Neural crest cell (in vitro differentiated cells): ENCODE measurements at places on chromosomes 4 and X. TPM values are rescaled to one million over a fixed set of nuclear protein-coding genes. Genes with fewer than 3 reads are reported as not detected.

Gene GLOD5
- total RNA-seq, result not detected in 2 replicates

Gene RNF128
- not detected in 2 replicates for total RNA-seq

Gene F9
- total RNA-seq, result not detected in 2 replicates

- H3K27me3 ChIP-seq, result no peaks in the 10 kb centered on the region
- no peak overlapping the region for H3K4me3 ChIP-seq
- no peak overlapping the region for H3K27ac ChIP-seq
- H3K36me3 ChIP-seq, result peaks cover 4% of the 10 kb centered on the region
- no peak for DNase-seq
- H3K4me1 ChIP-seq, result peaks cover 21% of the 10 kb centered on the region
Observed at GRCh38 chrX:1835056-1835455, 220.2 kb downstream of the ASMT start.

DNA sequence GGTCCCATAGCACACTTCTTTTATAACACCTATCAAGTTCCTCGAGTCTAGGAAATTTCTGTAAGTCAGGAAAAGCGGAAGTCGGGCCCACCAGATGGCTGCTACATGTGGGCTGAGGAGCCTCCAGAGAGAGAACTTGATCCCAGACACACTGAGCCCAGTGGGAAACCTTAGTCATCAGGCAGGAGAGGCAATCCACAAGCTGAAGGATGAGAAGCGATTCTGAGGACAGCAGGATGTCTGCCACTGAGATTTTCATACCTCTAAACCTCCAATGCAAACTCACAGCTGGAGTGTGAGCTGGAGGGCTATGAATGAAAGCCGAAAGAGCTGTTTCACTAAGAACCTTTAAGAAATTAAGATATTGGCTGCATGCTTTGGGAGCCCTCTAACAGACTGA is 52.6 kb upstream of the PDHA1 start:
- no peak for DNase-seq
- H3K27ac ChIP-seq, result no peak overlapping the region
- H3K4me3 ChIP-seq, result no peak overlapping the region
- peaks cover 4% of the 10 kb centered on the region for H3K4me1 ChIP-seq

DNA sequence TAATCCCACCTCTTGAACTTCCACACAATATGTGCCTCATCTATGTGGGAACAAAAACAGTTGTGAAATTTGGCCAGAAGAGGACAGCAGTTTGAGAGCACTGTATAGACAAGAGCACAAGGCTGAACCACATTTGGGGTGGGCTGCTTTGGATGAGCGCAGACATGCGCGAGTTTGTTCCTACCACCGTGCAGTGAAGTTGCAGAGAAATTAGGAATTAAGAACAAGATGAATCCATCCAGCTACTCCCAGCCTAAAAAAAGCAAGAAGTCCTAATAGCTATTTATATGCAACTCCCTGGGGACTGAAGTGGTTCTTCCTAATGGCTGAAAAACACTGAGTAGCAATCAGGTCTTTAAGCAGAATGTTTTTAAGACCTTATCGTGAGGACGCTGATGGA is 1.0 kb downstream of the GAB3 start:
- no peak overlapping the region for H3K27ac ChIP-seq
- peaks cover 58% of the 10 kb centered on the region for H3K27me3 ChIP-seq
- H3K4me1 ChIP-seq, result no peaks in the 10 kb centered on the region
- H3K36me3 ChIP-seq, result peaks cover 3% of the 10 kb centered on the region
- no peak for DNase-seq

DNA sequence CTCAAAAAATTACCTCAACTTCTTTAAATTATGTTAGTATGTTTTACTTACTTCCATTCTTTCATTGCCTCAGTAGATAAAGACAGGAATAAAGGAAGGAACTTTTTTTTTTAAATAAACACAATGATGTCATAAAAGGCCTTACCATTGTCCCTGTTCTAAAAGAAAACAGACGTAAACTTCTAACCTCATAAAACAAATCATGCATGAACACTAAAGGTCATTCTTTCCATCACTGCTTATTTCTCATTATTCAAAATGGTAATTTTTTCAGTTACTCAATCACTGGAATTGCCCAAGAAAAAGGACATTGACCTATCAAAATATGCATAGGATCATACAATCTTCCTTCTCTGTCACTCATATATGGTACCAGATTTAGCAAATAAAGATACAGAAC is 32.2 kb upstream of the ARMCX2 start:
- no peaks in the 10 kb centered on the region for H3K27me3 ChIP-seq
- DNase-seq, result no peak
- no peak overlapping the region for H3K4me3 ChIP-seq
- no peaks in the 10 kb centered on the region for H3K36me3 ChIP-seq
- no peaks in the 10 kb centered on the region for H3K4me1 ChIP-seq
- no peak overlapping the region for H3K27ac ChIP-seq
